Diencephalon (tissue), 1 donor: ENCODE measurements at places on chromosomes 4 and X. TPM values are rescaled to one million over a fixed set of nuclear protein-coding genes. Genes with fewer than 3 reads are reported as not detected.

Gene CTAG1B
- total RNA-seq: not detected

Gene PRSS12
- total RNA-seq: 21.7 TPM

Gene MAGEC3
- total RNA-seq: 0.23 TPM

Gene SH2D1A
- not detected for total RNA-seq

Gene GUCY1A1
- total RNA-seq: 264 TPM

Gene DGKK
- total RNA-seq: 6.2 TPM

Gene FRAS1
- total RNA-seq: 47.7 TPM
